Activated CD8-positive, alpha-beta memory T cell treated with anti-CD3 and anti-CD28 coated beads, Interleukin-2, amount 50 U/mL, for 48 hours (primary cell): ENCODE measurements at places on chromosomes 16 and 17.

- DNase-seq, result no peak
These were observed 231.4 kb downstream of the IRX3 start for GRCh38 chr16:54055191-54055590.

- DNase-seq, result no peak
These were observed 7.5 kb downstream of the SLC6A4 start for GRCh38 chr17:30228011-30228410.

DNA sequence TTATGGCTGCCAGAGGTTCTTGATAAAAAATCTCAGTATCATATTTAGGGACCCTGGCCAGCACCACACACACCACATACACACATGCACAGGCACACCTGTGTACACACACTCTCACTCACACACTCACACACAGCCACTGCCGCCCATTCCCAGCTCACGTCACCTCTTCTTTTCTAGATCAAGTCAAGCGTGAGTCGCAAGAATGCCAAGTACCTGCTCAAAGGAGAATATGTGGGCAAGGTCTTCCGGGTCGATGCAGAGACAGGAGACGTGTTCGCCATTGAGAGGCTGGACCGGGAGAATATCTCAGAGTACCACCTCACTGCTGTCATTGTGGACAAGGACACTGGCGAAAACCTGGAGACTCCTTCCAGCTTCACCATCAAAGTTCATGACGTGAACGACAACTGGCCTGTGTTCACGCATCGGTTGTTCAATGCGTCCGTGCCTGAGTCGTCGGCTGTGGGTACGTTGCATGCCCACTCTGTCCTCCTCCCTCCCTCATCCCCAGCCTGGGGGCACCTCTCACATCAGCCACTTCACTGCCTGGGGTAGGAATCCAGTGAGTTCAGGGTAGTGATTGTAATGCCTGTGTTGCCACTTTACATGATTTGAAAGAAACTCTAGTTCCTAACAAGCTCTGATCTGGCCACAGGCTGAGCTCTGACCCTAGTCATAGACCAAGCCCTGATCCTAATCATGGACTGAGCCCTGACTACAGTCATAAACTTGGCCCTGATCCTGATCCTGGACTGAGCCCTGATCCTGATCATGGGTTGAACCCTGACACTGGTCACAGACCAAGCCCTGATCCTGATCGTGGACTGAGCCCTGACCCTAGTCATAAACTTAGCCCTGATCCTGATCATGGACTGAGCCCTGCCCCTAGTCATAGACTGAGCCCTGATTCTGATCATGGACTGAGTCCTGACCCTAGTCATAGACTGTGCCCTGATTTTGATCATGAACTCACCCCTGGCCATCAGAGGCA, 20.4 kb downstream of the CDH5 start:
- DNase-seq, result no peak

GRCh38 chr17:2797226-2797625, 988 bp downstream of the RAP1GAP2 start:
- DNase-seq, result no peak

- DNase-seq, result no peak
These were observed 59.2 kb downstream of the ANKRD11 start for GRCh38 chr16:89431158-89431584.

DNA sequence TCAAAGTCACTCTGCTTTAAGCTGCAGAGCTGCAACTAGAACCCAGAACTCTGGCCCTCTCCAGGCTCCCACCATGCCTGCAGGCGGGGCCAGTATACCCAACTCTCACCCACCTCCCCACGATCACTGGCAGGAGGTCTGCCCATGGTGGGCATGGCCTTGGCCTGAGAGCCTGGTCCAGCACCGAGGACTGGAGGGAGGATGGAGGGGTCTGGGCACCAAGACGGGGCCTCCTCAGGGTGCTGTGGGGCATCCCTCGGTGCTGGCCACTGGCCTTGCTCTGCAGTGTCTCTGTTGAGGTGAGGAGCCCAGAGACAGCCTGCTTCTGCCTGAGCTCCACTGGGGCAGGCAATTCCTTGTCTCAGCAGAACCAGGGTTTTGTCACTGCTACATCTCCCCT, 1.5 kb upstream of the KRT16 start:
- DNase-seq, result no peak

- DNase-seq, result no peak
These were observed 6.7 kb downstream of the GPR142 start for GRCh38 chr17:74373838-74374606.

DNA sequence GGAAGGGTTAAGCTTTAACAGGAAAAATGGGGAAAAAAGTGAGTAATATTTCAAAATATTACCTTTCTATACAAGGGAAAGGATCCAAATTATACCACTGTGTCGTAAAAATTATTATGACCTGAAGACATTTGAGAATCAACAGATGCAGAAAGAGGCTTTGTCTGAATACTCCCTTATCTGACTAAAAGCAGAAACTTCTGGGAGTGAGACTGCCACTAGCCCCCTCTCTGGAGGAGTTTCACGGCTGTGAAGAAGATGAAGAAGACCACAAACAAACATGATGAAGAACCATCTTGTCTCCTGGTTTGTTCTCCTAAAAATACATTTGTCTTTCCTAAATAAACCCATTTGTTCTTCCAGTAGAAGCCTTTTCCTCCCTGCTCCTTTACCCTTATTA, 29.4 kb downstream of the CNTROB start:
- DNase-seq, result no peak

GRCh38 chr16:68310437-68310773, 341 bp downstream of the SLC7A6OS start:
- DNase-seq, result peak; percentile 61

DNA sequence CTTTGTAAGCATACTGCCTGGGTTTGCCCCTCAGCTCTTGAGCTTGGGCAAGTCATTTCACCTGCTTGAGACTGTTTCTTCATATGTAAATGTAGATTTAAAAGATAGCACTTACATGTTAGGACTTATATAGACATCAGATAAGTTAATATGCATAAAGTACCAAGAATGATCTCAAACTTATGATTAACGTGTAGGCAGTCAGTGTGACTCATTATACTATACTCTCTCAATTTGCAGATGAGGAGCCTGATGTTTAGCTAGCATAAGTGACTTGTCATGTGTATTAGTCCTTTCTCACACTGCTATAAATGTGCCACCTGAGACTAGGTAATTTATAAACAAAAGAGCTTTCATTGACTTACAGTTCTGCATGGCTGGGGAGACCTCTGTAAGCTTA, 690.5 kb downstream of the KCNJ2 start:
- DNase-seq, result no peak

GRCh38 chr16:67241008-67241900, 6.0 kb downstream of the FHOD1 start:
- no peak for DNase-seq

DNA sequence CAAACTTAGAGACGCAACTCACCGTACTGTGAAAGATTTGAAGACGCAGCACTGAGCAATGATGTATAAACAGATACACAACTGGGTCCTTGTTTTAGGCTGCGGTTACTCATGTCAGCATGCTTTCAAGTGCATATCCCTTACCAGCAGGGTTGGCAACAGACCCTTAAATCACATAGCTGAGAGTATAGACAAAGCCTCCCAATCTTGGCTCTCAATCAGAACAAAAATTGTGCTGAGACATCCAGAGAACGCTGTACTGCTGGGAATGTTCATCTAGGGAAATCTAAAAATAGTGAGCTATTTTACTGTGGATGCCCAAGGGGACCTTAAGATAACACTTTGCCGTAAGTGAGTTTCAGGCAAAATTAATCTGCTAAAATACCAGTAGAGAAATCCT, 84.4 kb upstream of the NUDT7 start:
- DNase-seq, result no peak

DNA sequence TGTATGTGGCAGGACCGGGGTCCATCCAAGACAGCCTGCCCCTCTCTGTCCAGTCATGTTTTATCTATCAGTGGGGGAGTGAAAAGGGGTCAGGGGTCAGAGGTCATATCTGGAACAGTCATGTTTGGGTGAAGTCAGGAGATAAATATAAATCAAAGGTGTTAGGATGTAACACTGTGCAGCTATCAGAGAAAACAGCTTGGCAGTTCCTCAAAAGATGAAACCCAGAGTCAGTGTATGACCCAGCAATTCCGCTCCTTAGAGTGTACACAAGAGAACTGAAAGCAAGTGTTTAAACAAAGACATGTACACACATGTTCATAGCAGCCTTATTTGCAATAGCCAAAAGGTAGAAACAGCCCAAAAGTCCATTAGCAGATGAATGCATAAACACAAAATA, 361.3 kb downstream of the FOXL1 start:
- no peak for DNase-seq

GRCh38 chr17:29041091-29041490, 1.9 kb upstream of the PIPOX start:
- no peak for DNase-seq

GRCh38 chr17:33152783-33153182, 140.3 kb downstream of the ASIC2 start:
- no peak for DNase-seq

DNA sequence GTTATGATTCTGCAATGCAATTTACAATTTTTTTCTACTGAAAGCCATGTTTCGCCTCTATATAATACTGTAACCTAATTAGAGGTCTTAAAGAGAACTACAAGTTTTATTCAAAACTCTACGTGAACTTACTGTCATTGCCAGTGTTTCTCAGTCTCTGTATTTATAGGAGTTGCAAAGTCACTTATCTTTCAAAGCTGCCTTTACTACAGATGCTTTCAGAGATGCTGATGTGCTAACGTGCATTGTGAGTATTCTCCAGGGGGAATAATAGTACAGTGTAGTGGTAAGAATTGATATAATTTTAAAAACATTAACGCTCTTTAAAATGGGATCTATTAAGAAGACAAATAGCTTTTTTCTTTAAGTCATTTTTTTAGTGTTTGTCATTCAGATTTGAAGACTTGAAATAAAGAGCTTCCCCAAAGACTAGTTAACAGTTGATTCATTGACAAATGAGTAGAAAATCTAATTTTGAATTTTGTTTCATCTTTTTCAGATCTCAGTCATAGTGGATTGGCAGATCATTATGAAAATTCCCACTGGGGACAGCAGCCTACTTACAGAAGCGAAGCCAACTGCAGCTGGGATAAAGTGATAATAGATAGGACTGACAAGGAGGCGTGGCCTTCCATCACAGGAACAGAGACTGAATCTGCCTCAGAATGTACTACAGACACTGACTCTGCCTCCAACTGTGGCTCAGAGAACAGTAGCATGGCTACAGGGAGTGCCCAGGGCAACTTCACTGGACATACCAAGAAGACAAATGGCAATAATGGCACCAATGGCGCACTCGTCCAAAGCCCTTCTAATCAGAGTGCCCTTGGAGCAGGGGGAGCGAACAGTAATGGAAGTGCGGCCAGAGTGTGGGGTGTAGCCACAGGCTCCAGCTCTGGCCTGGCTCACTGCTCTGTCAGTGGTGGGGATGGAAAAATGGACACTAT, 79.9 kb downstream of the TMC6 start:
- no peak for DNase-seq

- no peak for DNase-seq
These were observed 4.7 kb upstream of the CNOT1 start for GRCh38 chr16:58634265-58634802.

GRCh38 chr16:68737046-68737729, at the start of gene CDH1:
Gene CDH1 (plus strand): TSS chr16:68737292. CDS start chr16:68737416, 124 bp downstream.
- DNase-seq, result peak; percentile 70

GRCh38 chr16:71707199-71707598, 17.3 kb downstream of the PHLPP2 start:
- no peak for DNase-seq

- no peak for DNase-seq
These were observed 2.6 kb downstream of the CCL15 start for GRCh38 chr17:35998756-35999155.

DNA sequence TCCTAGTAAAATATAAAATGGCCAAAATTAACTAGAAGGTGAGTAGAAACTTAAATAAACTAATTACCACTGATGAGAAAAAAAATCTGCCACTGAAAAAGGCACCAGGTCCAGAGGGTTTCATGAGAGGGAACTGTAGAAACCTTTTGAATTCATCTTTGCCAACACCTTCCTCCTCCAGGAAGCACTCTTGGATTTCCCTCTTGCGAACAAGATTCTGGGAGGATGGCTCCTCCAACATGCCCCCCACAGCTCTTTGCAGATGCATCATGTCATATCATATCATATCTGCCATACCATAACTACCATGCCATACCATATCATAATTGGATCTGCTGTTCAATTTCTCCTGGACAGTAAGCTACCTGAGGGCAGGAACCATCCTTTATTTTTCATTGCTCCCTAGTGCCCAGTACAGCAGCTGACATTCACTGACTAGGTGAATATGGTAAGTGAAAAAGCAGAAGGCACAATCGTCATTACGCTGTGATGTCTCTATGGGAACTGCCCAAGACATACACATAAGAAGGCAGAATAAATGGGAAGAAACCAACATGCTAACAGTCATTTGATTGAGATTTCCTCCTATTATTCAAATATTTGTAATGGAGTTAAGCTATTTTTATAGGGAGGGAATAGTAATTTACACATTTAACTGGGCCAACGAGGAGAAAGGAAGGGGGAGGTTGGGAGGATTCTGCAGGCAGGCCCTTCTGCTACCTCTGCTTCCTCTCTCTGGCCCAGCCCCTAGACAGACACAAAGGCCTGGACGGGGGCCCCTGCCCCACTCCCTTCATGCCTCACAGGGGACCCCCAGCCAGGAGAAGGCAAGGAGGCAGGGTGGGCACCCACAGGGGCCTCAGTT, 110.1 kb upstream of the SMURF2 start:
- no peak for DNase-seq

- DNase-seq, result no peak
These were observed 9.4 kb upstream of the TOM1L1 start for GRCh38 chr17:54891176-54891821.

DNA sequence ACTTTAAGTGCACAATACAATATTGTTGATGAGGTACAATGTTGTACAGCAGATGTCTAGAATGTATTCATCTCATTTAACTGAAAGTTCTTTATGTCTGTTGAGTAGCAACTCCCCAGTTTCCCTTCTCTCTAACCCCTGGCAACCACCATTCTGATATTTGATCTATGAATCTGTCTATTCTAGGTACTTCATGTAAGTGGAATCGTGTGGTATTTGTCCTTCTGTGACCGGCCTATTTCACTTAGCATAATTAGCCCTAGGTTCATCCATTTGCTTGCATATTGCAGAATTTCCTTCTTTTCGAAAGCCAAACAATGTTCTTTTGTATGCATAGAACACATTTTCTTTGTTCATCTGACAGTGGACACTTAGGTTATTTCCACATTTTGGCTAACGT, 10.8 kb downstream of the RGS9 start:
- no peak for DNase-seq

GRCh38 chr17:2704890-2705248, 6.7 kb downstream of the CLUH start:
- no peak for DNase-seq

DNA sequence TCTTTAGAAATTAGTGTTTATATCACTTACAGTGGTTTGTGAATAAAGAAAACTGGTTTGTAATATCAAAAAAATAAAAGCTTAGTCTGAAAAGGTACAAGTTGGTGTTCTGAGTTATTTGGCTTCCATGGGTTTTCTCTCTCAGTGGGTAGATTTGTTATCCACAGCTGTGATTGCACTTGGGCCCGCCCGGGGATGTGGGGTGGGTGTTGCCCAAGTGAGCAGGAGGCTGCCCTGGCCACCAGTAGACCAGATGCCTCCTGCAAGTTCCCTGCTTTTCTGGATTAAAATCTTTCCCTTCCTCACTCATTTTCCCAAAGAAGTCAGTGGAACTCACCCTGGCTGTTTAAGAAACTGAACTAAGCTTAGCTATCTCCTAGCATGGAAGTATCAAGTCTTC, 380.6 kb downstream of the RBFOX1 start:
- DNase-seq, result no peak

GRCh38 chr17:16286009-16286946, 67.0 kb downstream of the CENPV start:
- peak; percentile 81 for DNase-seq

GRCh38 chr17:44655983-44656710, at the start of gene MEIOC:
Gene MEIOC (plus strand): TSS chr17:44656468. CDS start chr17:44656614, 146 bp downstream.
- DNase-seq, result peak; percentile 73
